Stimulated activated CD8-positive, alpha-beta memory T cell treated with anti-CD3 and anti-CD28 coated beads, Interleukin-4, amount 100 ng/mL, for 4 hours (primary cell): ENCODE measurements at places on chromosomes 12 and 14.

DNA sequence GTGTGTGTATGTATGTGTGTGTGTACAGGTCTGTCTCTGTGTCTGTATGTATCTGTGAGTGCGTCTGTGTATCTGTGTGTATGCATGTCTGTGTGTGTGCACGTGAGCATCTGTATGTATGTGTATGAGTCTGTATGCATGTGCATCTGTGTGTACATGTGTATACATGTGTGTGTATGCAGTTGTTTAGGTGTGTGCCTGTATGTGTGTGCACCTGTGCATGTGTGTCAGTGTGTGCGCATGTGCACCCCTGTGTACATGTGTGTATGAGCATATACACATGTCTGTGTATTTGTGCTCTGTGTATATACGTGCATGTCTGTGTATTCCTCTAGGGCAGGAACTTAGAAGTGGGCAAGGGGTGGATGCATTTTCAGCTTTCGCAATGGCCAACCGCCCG, 116.0 kb downstream of the TMEM132C start:
- no peak for DNase-seq

- no peak for DNase-seq
These were observed 4.1 kb downstream of the ART4 start for GRCh38 chr12:14839262-14839661.

- DNase-seq: no peak
These were observed 133.0 kb downstream of the NDUFA12 start for GRCh38 chr12:94870511-94870910.

DNA sequence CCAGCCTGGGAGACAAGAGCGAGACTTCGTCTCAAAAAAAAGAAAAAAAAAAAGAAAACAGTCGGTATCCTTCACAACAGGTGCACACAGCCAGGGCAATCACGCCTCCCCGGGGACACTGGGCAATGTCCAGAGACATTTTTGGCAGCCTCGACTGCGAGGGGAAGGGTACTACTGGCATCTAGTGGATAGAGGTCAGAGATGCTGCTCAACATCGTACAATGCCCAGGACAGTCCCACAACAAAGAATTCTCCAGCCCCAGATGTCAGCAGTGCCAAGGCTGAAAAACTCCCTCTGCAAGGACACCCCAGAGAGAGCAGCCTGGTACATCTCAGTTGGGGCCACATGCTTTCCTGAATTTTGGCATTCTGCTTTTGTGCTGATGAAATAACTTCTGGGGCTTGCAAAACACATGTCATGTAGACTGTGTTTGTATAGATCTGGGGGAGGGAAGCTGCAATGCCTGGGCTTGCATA, 21.5 kb downstream of the ALDH2 start:
- DNase-seq: no peak

DNA sequence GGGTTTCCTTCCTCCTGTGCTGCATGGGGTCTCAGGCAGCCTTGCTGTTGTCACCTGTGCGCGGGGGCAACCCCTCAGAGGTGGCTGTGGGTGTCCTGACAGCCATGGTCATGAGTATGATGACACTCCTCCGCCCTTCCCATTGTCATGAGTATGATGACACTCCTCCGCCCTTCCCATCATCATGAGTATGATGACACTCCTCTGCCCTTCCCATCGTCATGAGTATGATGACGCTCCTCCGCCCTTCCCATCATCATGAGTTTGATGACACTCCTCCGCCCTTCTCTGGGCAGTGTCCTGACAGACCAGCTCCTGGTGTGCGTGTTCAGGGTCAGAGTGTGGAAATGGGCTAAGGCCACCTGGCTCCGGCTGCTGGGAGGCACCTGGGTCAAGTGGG, 40.0 kb downstream of the FBRSL1 start:
- DNase-seq: no peak
